ENCODE measurements at places on chromosomes 12 and 14.

GRCh38 chr12:17928708-17929366, 161.2 kb downstream of the RERGL start:
- DNase-seq, result no peak

- DNase-seq, result no peak
Measured at GRCh38 chr12:6917491-6918231, 3.3 kb downstream of the ENO2 start.

DNA sequence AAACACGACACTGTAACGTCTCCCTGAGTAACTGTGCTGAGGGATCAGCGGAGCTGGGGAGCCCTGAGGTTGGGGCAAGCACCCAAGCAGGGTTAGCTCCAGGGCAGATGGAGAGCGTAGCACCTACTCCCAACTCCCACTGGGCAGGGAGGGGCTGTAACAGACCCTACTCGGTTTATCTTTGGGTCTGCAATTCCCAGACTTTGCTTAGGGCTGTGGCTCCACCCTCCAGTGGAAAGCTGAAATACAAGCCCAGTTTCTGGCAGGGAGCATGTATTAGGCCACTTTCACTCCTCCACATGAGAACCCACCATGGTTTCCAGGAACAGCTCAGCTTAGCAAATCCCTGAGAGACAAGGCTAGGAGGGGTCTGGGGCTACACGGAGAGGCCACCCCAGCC, 17.3 kb upstream of the TC2N start:
- no peak for DNase-seq

- DNase-seq, result no peak
Measured at GRCh38 chr12:46168426-46168825, 100.4 kb downstream of the SLC38A1 start.

All from Peyer's patch (tissue), 4 donors.